ENCODE measurements at places on chromosomes 4 and X.
A peak's percentile ranks its signal among the peaks of the same experiment; 100 is the strongest.

GRCh38 chr4:97646997-97647396 is 496.3 kb downstream of the STPG2 start:
- no peak for DNase-seq

- DNase-seq, result no peak
These were observed 24.9 kb upstream of the CXXC4 start for GRCh38 chr4:104519588-104519987.

DNA sequence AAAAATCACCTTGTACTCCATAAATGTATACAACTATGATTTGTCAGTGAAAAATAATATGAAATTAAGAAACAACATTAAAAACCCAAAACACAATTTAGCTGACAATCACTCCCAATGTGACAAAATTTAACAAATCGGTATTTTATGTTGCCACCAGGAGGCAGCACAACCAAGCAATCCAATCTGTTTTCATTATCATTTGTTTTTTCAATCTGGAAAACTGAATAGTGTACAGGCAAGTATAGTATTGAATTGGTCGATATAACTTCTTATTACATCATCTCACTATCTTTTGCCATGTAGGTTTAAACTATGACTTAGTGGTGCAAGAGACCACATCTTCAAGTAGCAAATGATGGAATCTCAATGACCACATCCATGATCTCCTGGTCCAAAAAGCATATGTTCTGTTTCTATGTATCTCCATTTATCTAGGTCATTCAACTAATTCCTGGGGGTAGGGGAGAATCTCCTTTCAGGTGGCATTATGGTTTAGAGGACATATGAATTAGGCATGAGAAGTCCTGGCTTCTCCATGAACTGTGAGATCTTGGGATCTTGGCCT is 112.9 kb upstream of the AGA start:
- peak; percentile 46 for DNase-seq

- DNase-seq, result no peak
These were observed 609.9 kb upstream of the CPEB2 start for GRCh38 chr4:14392378-14392777.

GRCh38 chr4:113556382-113557134 is 205.0 kb downstream of the CAMK2D start:
- DNase-seq, result no peak

DNA sequence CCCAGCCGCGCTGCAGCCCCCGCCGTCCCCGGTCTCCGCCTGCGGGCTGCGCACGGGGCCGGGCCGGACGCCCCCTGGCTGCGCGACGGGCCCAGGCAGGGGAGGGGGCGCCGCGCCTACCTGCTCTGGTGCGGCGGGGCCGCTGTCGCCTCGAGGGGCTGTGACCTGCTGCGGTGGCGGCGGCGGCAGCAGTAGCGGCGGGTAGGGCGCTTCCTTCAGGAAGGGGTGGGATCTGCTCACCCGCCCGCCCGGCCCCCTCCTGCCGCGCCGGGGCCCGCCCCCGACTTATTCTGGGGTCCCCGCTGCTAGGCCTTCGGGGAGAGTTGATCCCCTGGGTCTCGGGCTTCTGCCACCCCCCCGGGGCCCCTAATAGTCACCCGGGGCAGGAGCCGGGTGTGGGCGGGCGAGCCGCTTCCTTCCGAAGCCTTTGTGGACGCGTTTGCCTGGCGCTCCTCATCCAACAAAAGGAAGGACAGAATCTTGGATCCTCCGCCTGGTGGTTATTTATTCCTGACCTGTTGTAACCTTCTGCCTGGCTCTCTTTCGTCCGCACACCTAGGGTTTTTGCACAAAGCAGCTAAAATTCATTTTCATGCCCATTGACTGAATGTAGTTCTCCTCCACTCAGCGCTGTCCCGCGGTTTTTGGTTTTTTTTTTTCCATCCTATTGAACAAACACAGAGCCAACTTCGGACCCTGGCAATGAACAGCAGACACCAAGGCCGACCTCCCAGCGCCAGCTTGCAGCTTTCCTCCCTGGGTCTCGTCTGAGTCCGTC is at the start of gene TMEM150C:
Gene TMEM150C, minus strand, starts transcription at position 203 of the 778 bp plus-strand sequence. CDS start 57,331 bp downstream, outside the sequence.
- peak; percentile 57 for DNase-seq

DNA sequence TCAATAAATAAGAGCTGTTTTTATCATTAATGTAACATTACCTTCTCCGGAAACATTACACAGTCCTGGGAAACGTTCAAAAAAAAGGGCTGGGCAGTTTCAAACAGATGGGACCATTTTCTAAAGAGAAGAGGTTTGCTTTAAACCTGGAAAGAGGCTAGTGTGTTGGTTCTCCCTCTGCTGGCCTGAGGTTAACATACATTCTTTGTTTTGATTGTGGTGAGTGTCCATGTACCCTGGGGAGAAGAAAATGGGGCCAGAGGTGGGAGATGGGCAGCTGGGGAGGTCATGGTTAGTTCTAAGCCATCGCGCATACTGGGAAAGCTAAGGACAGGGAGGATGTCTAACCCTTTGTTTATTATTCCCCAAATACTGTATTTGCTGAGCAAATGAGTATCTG is 194.7 kb downstream of the CPEB2 start:
- DNase-seq, result peak; percentile 31

- no peak for DNase-seq
These were observed 339.4 kb upstream of the ZCCHC13 start for GRCh38 chrX:73964579-73964978.

GRCh38 chr4:162957521-162958143 is 209.1 kb downstream of the NAF1 start:
- no peak for DNase-seq

DNA sequence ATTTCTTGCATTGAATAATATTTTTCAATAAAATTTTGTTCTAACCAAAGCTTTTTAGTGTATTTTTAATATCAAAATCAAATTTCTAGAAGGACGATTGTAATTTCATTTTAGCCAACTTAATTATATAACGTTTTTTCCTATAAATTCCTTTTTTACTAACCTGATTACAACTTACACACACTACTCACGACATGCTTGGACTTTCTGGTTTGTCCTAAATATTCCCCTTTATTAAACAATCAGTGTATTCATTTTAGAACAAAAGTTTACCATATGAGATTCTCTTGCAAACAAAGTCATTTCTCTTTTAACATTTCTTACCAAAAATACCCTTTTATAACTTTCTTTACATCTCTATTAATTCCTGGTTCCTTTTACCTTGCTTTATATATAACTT is 173.7 kb downstream of the PWWP3B start:
- DNase-seq, result no peak

DNA sequence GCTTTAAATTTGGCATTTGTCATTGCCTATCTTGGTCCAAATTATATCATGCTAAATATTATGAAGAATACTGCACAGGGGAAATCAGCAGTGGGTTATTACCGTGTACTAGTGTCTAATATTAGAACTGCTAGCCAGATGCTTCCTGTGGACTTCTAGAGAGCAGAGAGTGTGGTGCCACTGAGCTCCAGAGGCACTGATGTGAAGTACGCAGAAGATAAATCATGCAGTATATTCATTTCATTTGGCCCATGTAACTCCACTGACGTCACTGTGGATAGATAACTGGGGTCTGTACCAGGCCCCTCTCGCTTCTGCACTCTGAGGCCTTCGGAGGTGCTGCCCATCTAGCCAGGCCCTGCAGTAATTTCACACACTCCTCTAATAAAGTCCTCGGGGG is 80.0 kb downstream of the ALPK1 start:
- no peak for DNase-seq

DNA sequence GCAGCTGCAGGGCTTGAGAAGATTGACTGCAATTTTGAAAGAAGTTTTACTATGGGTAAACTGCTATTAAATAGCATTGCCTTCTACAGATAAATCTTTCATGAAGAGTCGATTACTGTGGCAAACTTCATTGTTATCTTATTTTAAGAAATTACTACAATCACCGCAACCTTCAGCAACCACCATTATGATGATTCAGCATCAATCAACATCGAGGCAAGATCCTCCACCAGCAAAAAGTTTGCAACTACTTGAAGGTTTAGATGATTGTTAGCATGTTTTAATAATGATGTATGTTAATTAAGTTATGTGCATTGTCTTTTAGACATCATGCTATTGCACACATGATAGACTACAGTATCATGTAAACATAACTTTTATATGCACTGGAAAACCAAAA is 1511.0 kb downstream of the FSTL5 start:
- no peak for DNase-seq

GRCh38 chrX:38505583-38505982 is 55.8 kb upstream of the TSPAN7 start:
- DNase-seq, result no peak

- no peak for DNase-seq
These were observed 6.0 kb downstream of the SMAD1 start for GRCh38 chr4:145487631-145488030.

- DNase-seq, result no peak
These were observed 13.8 kb downstream of the CXCL13 start for GRCh38 chr4:77619408-77619807.

- DNase-seq, result no peak
These were observed 96.6 kb upstream of the BANK1 start for GRCh38 chr4:101693842-101694398.
